Caco-2 (cell line): ENCODE measurements at places on chromosomes 13 and 19.

DNA sequence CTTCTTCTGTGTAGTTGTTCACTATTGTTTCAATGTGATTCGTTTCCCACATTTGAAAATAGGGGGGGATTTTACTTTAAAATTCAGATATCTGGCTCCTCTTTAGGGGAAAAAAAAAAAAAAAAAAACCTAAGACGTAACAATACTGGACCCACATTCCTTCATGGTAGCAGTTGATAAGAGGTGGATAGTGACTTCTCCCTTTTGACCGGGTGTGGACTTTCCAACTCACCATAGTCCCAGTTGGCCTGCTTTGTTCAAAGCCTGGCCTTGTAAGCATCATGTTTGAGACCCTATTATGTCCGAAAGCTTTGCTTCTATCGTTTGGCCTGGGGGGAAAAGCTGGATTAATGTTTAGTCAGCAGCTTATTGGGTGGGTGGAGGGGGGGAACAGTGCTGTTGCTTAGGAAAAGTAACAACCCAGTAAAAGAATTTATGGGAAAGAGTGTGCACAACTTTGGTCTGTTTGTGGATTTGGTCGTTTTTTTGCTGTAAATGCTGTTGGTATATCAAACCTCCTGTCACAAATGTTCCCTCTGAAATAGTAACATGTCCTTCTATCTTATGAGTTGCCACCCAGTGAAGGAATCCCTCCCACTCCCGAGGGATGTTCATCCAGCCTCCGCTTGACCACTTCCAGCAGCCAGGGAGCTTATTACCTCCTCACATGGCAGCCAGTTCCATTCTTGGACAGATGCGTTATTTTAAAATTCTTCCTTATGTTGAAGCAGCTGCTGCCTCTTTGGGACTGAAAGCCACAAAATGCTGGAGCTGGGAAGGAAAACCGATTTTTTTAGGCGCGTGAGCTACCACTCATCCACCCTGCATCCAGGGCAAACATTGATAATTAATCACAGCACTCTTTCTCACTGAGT, 10.4 kb downstream of the SAMD4B start:
- DNase-seq = no peak

GRCh38 chr19:45820413-45821102, 5.5 kb upstream of the RSPH6A start:
- DNase-seq = no peak

DNA sequence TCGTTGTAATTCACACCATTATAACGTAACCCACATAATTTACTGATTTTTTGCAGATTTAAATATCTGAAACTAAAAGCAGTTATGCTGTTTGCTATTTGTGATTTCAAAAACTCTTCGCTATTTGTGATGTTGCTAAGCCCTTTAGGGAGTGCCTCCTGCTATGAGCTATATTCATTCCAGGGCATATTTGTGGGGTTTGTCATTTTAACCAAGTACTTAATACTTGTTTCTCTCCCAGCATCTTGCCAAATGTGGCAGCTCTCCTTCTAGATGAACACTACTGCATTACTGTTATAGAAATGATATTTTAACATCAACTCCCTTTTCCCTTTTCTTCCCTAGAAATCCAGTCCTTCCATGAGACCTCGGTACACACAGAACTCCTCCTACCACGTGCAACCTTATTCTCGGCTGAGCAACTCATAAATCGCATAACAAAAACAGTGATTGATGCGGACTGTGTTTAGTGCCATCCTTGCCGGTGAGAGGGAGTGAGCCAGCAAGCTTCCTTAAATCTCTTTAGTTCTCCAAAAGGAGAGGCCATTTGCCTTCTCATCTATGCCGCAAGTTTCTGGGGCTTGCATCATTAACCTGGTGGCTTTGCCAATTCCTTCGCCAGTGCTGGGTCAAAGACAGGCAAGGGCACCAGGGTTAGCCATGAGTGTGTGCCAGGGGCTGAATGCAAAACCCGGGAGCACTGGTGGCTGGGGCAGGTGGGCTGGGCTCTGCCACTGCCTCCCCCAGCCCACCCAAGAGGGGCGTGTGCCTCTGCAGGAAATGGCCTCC, 33.4 kb downstream of the RFX2 start:
- DNase-seq = no peak

- peak; percentile 53 for DNase-seq
Measured at GRCh38 chr19:7152568-7152967, 83.1 kb downstream of the ZNF557 start.

DNA sequence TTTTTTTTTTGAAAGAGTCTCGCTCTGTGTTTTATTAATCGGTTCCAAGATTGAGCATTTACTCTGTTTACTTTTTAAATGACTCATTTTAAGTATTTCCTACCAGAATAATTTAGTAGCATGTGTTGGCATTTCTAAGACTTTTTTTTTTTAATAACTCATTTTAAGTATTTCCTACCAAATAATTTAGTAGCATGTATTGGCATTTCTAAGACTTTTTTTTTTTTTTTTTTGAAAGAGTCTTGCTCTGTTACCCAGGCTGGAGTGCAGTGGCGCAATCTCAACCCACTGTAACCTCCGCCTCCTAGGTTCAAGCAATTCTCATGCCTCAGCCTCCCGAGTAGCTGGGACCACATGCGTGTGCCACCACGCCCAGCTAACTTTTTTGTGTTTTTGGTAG, 13.1 kb downstream of the SETDB2 start:
- no peak for DNase-seq
